Activated CD8-positive, alpha-beta T cell treated with anti-CD3 and anti-CD28 coated beads, Interleukin-2, amount 10 ng/mL, durations not matched to agents 7 days and 5 days (primary cell): ENCODE measurements at places on chromosomes 7 and 10.

GRCh38 chr10:69315100-69315542 lies 36.8 kb downstream of the HK1 start:
- no peak for DNase-seq

DNA sequence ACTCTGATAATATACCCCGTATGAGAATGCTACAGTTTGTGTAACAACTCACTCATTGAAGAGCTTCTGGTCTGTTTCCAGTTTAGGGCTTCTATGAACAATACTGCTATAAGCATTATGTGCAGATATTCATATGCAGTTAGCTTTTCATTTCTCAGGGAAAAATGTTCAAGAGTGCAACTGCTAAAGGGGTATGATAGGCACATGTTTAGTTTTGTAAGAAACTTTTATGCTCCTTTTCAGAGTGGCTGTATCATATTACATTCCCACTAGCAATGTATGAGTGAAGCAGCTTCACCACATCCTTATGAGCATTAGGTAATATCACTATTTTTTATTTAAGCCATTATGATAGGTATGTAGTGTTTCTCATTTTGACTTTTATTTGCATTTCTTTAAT lies 182.6 kb upstream of the CXCL12 start:
- DNase-seq = no peak

DNA sequence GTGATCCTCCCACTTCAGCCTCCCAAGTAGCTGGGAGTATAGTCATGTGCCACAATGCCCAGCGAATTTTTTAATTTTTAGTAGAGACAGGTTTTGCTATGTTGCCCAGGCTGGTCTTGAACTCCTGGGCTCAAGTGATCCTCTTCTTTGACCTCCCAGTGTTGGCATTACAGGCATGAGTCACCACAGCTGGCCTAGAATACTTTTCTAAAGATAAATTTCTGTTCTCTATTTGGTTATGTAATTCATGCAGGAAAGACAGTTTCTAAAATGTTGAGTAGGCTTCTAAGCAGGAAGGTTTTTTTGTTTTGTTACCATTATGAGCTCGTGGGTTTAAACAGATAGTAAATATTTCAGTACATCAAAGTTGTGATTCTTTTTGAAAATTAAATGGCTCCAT lies 5.0 kb downstream of the RBAK start:
- DNase-seq = no peak

DNA sequence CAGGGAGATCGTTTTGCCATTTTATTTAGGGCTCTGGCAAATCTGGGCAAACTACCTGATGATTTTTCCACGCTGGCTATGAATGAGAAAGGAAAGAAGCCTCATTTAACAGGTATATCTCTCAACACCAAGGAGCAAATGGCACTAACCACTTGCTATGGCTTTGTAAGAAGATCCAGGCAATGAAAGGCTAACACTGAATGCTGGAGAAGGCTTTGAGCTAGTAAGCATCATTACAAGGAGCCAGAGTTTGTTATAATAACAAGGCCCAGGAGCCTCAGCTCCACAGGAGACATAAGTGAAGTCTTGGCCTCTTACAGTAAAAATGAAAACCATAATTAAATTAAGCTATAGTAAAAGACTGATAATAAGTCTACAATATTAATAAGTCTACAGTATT lies 123.1 kb downstream of the CNOT4 start:
- no peak for DNase-seq

DNA sequence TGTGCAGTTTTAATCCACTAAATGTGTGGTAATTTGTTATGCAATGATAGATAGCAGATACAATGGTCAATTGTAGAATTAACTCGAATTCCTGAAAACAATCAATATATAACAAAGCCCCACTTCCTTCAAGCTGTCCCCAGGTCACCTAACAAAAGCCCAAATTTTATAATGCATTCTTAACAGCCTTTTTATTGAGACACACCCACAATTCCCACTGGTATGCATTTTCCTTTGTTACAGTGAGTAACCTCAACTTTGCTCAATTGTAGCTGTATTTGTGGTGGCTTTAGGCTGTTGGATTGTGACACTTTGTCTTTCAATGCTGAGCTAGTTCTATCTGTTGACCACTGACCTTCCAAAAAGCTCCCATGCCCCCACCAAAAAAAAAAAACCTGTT lies 279.8 kb upstream of the CACNA2D1 start:
- DNase-seq = no peak

GRCh38 chr7:32916006-32916405 lies 24.4 kb upstream of the KBTBD2 start:
- no peak for DNase-seq

DNA sequence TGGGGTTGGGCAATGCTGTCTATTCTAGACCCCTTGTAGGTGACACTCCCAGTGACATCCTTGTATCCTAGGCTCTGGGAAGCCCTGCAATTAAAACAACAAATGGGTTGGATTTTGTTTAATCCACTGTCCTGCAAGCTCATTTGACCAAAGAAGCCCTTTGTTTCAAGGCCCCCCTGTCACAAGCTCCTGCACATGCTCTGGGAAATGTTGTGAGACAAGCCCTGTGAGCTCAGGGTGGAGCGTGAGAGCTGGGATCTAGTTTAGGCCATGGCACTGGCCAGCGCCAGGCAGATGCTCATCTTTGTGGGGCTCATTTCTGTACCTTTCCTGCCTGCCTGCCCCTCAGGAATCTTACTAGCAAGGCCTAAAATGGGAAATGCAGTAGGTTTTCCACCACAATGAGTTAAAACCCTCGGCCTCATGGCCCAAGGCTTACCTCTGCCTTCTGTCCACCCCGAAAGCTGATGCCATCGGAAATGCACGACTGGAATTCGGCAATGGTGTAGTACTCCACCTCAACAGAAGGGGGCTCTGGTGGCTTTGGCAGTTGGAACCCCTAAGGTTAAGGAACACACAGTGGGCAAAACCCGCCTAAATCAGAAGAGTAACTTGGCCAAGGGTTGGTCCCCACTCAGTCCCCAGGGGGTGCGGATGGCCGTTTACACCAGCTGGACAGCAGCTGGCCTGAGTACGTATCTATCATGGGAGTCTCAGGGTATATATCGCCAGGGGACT lies 112.0 kb downstream of the NEURL1 start:
- peak; percentile 55 for DNase-seq

- DNase-seq = no peak
Measured at GRCh38 chr7:130444234-130444633, 3.4 kb upstream of the CEP41 start.

GRCh38 chr10:89053555-89053954 lies 63.0 kb downstream of the FAS start:
- DNase-seq = no peak

DNA sequence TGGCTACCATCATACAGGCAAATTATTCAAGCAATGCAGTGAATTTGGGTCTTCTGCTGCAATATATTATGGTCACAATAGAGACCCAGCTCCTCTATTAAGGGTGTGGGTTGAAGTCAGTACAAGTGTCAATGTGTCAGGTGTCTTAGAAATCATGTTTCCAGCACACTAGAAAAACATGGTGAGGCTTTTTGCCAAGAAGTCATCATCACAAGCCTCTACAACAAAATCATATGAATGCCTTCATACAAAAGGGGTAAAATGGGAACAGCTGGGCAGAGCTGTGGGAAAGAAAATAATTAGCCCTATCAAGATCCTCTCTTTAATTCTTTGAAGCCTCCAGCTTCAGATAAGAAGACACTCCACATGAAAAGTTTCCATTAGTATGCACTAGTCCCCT lies 37.2 kb downstream of the FAM13C start:
- DNase-seq = no peak

DNA sequence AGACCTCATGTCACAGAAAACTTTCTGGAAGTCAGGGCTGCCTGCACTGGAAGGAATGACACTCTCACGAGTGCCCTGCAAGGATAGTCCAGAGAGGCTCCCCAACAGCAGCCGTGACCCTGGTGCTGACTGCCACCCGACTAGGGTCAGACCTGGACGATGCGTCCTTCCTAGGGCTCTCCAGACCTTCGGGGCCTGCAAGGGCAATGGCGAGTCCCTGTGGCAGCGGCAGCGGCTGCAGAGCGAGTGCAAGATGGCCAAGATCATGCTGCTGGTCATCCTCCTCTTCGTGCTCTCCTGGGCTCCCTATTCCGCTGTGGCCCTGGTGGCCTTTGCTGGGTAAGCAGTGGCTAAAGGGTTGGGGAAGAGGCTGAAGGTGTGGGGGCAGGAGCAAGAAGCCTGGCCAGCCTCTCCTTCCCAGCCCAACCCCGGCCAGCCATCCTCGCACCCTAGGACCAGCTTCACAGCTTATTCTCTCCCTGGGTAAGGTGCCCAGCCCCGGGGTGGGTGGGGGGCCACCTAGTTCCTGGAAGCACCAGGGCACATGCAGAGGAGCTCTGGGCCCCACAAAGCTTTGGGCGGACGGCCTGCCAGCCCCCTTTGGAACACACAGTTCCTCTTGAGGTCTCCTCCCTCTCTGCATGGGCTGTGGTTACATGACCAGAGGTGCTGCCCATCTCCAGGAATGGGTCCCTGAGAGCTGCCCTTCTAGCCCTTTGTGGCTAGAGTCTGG lies 5.5 kb downstream of the OPN4 start:
- DNase-seq = no peak

DNA sequence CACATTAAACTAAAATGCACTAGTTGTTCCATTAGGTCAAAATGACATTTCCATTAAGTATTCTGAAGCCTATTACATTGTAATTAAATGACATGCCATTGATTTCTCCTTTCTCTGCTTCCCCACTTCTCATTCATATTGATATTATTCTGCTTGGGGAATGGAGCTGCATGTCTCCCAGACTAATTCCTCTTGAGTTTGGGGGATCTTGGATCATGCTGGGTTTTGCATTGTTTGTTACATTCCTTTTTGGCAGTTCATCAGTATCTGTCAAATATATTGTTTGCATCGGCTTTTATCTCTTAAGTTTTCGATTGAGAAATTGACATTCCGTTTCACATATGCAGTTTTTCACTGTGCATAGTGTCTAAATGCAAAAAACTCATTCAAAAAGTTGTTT lies 65.1 kb upstream of the CYP26C1 start:
- no peak for DNase-seq

DNA sequence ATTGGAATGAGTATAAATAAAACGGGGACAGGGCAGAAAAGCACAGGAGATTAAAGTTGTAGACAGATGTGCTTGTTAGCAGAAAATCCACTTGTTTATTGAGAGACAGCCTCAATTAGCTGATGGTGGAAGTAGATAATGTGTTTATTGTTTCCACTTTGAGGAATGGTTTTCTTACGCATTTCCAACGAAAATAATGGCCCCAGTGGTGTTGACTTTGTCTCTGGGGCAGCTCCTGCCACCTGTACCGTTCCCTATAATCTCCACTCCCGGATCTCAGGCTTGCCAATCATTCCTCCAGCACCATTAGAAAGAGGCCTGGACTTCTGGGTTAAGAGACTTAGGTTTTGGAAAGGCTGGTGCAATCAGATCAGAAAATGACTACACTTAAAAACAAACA lies 638.7 kb downstream of the PARD3 start:
- DNase-seq = no peak

DNA sequence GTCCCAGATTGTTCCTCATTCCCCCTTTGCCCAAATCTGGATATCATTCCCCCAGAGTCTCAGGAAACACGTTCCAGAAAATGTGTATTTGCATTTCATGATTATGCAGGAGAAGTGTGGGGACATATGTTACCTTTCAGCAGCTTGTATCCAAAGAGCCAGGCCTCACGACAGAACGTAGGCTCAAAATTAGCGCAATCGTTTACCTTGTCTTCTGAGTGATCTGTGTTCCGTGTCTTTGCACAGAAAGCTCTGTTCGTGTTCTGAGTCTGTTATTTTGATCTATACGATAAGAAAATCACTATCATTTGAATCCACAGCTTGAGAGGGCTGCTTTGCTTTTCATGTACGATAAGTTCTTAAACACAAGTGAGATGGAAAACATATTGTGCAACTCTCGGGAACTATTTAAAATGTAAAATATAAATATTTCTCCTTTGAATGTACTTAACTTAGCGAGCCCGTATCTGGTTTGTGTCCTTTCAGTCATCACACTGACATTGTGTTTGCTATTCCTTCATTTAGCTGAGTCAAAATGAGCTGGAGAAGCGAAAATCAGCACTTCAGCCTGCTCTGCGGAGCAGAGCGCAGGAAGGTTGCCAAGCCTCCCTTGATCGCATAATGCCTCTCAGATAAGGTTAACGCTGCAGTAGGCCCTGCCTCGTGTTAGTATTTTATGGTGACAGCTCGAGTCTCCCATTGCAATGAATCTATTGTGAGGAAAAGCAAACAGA lies 80.2 kb upstream of the CACNB2 start:
- no peak for DNase-seq

- DNase-seq = no peak
Measured at GRCh38 chr10:132905661-132906060, 36.7 kb downstream of the CFAP46 start.

GRCh38 chr7:77338883-77339629 lies 77.1 kb downstream of the GSAP start:
- no peak for DNase-seq

- no peak for DNase-seq
Measured at GRCh38 chr7:20459419-20459818, 128.7 kb downstream of the ITGB8 start.

GRCh38 chr10:121154846-121155245 lies 303.7 kb downstream of the WDR11 start:
- no peak for DNase-seq

GRCh38 chr7:32390210-32390609 lies 100.0 kb downstream of the LSM5 start:
- no peak for DNase-seq

- DNase-seq = no peak
Measured at GRCh38 chr7:93574646-93575554, at the start of gene CALCR. CALCR (minus strand) TSS chr7:93574724; CDS start chr7:93486981, 87,743 bp downstream.

- DNase-seq = no peak
Measured at GRCh38 chr10:13788711-13789447, 202.1 kb downstream of the PRPF18 start.

- no peak for DNase-seq
Measured at GRCh38 chr10:132413226-132414205, 16.5 kb downstream of the PWWP2B start.

GRCh38 chr10:71395621-71396020 lies 1.1 kb upstream of the CDH23 start:
- DNase-seq = no peak

DNA sequence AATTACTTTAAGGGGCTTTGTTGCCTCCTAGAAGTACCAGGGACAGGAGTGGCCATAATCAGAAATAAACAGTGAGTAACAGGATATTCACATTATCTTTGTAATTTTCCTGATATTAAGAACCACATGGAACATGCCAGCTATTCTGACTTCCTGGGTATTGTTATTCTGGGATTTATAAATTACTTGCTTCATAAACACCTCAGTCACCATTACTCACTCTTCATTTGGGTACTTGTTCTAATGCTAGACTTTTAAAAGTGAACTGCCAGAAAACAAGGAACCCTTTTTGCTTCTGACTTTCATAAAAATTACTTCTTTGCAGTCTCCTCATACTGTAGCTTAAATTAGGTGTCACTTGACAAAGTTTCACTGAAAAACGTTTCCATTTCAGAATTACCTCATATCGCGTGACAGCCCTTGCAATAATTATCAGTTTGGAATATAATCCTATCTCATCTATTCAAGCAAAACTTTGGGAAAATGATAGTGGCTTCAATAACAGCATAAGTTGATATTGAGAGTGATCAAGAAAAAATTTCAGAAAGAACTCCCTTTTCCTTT lies 29.8 kb downstream of the CABCOCO1 start:
- DNase-seq = no peak

- no peak for DNase-seq
Measured at GRCh38 chr7:7237201-7237977, 55.0 kb downstream of the C1GALT1 start.

- no peak for DNase-seq
Measured at GRCh38 chr7:149811221-149811620, 27.0 kb upstream of the ZNF862 start.

GRCh38 chr7:26213807-26214515 lies 12.4 kb downstream of the CBX3 start:
- DNase-seq = no peak
